ENCODE measurements at places on chromosomes 6 and 20.

DNA sequence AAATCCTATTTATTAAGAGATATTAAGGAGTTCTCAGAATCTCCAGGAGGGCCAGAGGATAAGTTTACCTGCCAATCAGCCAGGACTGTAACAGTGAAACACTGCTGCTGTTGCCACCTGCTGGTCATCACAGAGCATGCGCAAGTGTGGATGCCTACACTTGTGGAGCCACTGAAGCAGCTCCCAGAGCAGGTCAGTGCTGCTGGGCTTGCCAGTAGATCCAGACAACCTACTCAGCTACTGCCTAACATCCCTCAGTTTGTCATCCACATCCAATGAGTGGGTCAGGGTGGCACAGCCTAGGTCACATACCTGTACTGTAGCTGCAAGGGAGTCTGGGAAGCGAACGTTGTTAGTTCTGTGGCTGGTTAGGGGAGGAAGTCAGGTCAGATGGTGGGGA is 18.3 kb upstream of the NHSL1 start:
- DNase-seq, result peak; percentile 36

DNA sequence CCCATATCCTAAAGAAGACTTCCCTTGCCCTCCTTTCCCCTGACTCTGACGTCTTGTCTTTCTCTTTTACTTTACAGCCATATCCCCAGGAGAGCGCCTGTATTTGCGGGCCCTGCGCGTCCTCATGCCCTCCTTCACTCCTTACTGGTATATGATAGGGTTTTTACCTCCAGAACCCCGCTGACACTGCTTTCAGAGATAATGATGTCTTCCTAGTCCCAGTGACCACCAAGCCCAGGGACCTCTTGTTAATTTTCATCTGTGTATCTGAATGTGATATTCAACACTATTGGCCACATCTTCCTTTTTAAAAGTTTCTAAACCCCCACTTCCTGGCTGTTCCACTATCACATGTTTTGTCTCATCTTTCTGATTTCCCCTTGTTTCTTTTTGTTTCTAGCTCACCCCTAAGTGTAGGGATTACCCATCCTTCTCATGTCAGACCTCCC is 102.0 kb downstream of the HIVEP1 start:
- no peak for DNase-seq

DNA sequence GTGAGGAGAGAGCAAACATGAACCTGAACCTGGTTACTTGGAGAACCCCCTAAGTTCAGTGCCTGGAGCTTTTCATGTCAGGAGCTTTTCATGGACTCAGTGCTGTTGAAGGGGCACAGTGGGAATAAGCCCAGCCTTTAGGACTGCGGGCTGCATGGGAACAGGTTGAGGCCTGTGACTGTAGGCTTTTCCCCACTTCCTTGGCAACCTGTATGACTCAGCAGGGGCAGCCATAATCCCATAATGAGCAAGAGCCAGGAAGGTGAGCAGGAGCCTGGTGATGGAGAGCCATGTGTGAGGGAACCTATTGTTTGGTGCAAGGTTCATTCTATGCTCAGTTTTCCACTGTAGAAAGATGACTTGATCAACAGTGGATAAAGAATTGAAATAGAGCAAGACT is 23.4 kb downstream of the MEP1A start:
- no peak for DNase-seq

GRCh38 chr6:75210885-75211739 is 5.3 kb upstream of the COL12A1 start:
- peak; percentile 74 for DNase-seq

- DNase-seq, result no peak
Observed at GRCh38 chr20:46023999-46024398, 5.0 kb upstream of the SLC12A5 start.

- peak; percentile 80 for DNase-seq
Observed at GRCh38 chr6:140462453-140463311, 1088.2 kb upstream of the CITED2 start.

- peak; percentile 18 for DNase-seq
Observed at GRCh38 chr20:34615477-34615876, 57.0 kb downstream of the MAP1LC3A start.

DNA sequence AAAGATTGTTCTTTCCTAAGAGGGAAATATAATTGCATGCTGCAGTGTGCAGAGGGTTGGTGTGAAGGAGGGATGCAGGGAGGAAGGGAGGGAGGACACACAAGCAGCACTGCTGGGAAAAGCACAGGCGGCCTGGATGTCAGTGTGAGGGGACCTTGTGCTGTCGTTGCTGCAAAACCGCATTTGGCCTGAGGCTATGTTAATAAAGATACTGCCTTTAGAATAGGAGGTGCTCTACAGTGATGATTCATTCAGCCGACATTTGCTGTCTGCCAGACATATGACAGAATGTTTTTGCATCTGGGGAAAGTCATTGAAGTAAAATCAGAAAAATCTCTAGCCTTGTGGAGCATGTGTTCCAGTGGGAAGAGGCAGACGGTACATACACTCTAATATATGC is 50.5 kb upstream of the TRIM26 start:
- DNase-seq, result peak; percentile 84

DNA sequence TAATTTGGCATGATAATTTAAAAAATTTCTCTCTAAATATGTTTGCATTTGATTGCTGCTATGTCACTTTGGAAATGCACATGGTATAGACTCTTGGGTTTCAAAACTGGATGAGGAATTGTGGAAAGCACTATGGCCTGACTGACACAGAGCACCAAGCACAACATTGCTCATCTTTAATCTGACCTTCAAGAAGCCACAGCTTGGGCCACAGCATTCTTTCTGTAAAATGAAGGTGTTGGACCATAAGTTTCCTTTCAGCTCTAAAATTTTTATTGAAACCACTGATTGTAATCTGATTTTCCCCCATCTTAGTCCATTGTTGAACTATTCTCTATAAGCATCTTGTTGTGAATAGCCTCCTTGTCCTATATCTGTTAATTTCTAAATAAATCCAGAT is 41.0 kb downstream of the QKI start:
- DNase-seq, result peak; percentile 36

DNA sequence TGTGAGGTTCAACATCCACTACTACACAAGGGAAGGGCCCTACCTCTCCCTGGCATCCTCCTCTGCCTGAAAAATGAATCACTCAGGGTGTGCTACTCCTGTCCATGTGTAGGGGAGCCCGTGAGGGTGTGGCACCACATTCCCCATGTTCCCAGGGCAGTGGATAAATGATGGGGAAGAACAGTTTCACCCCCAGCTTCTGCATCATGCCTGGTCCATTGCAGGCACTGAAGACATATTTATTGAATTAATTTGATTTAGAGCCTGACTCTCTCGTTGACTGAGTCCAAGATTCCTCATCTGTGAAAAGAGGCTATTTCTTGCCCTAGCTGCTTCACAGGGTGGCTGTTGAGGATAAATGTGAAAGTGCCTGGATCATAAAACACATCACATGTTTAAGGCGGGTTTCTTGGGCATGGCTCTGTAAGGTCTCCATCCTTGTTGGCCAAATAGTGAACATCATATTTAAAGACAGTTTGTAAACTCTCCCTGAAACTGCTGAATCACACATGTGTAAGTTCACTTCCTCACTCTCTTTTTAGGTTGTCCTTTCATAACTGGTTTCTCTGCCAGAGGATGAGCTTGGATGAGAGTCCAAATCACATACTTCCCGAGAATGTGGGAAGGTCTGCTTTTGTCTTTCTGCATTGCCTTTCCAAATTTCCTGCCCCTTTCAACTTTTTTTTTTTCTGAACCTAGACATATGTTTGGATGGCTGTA is 79.7 kb upstream of the FYN start:
- DNase-seq, result peak; percentile 59

DNA sequence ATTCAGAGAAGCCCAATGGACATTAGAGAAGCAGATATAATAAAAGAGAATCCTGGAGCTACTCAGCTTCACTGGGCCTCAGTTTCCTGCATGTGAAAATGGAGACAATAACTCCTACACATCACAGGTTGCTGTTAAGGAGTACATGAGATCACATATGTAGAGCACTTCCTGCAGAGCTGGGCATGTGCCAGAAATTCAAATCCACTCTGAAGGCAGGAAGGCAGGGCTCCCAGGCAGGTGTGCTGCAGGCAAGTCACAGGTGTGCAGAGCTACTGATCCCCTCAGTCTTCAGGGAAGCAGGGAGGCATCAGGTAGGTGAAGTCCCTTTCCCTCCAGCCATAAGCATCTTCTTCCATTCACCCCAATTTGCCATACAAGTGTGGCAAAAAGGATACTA is 48.0 kb downstream of the DST start:
- no peak for DNase-seq

- DNase-seq, result peak; percentile 24
Observed at GRCh38 chr6:11043378-11043960, 636 bp downstream of the ELOVL2 start.

GRCh38 chr20:3239026-3239866 is at the start of gene SLC4A11:
TSS of gene SLC4A11 (minus strand) at chr20:3239190. CDS start at chr20:3239137, 53 bp downstream.
- DNase-seq, result peak; percentile 43

DNA sequence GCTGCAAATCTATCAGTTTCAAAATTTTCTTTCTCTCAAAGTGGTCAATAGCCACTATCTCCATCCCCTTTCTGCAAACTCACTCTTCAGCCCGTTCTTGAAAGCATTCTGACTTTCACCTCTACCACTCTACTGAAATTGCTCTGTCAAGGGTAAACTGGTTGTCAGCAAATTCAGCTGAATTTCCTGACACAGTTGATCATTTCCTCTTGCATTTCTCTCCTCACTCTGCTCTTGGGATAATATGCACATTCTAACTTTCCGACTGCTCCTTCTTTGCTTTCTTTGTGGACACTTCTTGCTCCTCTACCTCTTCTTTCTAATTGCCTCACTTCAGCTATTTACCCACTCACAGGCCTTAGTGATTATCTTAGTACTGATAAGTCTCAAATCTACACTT is 73.7 kb upstream of the TINAG start:
- DNase-seq, result no peak

- peak; percentile 81 for DNase-seq
Observed at GRCh38 chr6:162156146-162156545, 571.4 kb downstream of the PRKN start.

DNA sequence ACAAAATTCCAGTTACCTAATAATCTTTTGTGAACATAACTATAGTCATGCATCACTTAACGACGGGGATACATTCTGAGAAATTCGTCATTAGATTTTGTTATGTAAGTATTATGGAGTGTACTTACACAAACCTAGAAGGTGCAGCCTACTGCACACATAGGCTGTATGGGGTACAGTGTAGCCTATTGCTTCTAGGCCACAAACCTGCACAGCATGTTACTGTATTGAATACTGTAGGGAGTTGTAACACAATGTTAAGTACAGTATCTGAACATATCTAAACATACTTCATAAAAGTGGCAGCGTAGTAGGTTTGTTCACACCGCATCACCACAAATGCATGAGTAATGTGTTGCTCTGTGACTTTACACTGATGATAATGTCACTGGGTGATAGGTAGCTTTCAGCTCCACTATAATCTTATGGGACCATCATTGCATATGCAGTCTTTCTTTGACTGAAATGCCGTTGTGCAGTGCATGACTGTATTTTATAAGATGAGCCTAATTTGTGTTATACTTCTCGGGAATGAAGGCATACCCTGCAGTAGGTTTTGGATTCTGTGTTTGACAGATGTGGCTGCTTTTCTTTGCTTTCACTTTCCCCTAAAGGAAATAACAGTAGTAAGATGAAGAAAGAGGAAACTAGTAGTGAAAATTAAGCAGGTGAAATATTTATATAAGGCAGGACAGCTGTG is 365.6 kb downstream of the FARS2 start:
- DNase-seq, result no peak

DNA sequence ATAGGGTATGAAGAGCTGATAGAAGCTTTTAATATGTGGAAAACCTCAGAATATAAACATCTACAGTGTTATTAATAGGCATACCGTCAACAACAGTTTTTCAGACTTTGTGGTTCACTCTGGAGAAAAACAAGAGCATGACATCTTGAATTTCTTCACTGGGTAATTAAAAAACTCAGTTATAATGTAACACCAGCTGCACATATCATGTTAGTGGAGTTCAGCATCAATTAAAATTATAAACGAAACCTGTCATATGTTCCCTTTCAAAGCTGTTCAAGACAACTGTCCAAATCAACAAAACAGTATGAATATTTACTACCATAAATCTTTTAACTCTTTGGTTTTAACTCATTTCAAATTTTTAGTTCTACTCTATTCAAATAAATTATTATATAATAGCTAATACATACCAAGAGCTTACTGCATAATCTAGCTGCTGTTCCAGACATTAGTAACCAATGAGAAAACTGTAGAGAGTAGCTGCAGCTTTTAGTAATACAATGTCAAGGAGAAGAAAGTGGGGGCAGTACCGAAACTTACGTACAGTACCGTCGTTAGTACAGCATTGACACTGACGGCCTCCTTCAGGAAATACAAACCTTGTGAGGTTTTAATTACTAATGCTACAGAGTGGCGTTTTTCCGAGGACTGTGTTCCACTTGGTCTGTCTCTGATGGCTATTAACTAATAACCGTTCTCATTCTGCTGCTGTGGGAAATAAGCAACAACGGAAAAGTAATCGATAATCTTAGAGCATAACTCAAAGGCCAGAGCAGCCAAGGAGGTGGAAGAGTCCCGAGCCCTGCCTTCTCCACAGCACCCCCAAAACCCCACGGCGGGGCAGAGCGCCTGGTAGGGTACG is 532 bp upstream of the PM20D2 start:
- peak; percentile 26 for DNase-seq

- peak; percentile 97 for DNase-seq
Observed at GRCh38 chr6:52419809-52420667, at the start of gene EFHC1. TSS of gene EFHC1 (plus strand) at chr6:52420342. CDS start at chr6:52420411, 69 bp downstream.

GRCh38 chr6:30877419-30878262 is 6.7 kb upstream of the DDR1 start:
- peak; percentile 89 for DNase-seq

DNA sequence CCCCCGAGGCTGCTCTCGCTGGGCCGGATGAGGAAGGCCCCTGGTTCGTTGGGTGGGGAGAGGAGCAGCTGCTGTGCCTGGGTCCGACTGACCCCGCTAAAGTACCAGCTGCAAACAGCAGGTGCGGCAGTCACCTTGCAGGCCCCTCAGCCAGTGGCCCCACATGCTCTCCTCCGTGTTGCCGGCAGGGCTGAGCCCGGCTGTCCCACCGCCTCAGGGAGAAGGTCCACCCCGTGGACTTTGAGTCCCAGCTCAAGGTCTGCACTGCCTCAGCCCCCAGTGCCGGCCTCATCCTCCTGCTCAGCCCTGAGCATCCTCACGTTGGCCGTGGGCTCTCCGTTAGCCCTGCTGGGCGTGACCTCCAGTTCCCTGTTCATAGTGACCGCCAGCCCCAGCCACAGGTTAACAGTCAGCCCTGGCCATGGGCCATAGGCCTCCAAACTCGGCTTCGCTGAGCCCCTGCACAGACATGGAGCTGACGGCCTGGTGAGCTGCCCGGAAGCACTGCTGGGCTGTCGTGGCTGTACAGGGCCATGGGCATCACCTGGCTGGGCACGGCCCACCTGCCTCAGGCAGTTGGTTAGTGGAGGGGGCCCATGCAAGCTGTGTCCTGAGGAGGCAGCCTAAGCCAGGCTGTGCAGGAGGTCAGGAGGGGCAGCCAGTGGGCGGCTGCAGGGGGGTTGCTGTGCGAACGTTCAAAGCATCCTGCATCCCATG is 3.1 kb downstream of the SRMS start:
- DNase-seq, result no peak

GRCh38 chr6:99233219-99233618 is 116.3 kb downstream of the FAXC start:
- no peak for DNase-seq
